Frontal cortex (tissue), 4 donors: ENCODE measurements at places on chromosomes 11 and 22.

GRCh38 chr11:17652556-17652955, 66.8 kb upstream of the MYOD1 start:
- no peak for DNase-seq

DNA sequence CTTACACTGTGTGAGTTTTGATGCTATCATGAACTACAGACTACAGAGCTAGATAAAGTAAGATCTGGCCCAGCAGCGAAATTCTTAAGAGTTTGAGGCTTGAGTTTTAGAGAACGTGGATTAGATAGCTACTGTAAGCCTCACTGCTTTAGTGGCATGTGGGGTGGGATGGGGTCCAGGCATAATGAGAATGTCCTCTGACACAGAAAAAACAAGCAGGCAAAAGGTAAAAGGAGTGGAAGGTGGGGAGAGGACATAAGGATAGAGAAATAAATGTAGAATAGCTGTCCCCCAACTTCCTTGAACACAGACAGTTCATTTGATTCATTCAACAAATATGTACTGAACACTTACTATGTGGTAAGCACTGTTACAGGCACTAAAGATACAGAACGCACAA, 324.5 kb upstream of the PITPNB start:
- no peak for DNase-seq

GRCh38 chr11:82994604-82995230, 77.0 kb downstream of the RAB30 start:
- DNase-seq, result no peak

- no peak for DNase-seq
Measured at GRCh38 chr11:12794576-12795230, 120.5 kb downstream of the TEAD1 start.

GRCh38 chr22:27337676-27338075, 463.9 kb downstream of the MN1 start:
- DNase-seq, result no peak

GRCh38 chr11:110565357-110566336, 135.9 kb downstream of the FDX1 start:
- DNase-seq, result no peak

DNA sequence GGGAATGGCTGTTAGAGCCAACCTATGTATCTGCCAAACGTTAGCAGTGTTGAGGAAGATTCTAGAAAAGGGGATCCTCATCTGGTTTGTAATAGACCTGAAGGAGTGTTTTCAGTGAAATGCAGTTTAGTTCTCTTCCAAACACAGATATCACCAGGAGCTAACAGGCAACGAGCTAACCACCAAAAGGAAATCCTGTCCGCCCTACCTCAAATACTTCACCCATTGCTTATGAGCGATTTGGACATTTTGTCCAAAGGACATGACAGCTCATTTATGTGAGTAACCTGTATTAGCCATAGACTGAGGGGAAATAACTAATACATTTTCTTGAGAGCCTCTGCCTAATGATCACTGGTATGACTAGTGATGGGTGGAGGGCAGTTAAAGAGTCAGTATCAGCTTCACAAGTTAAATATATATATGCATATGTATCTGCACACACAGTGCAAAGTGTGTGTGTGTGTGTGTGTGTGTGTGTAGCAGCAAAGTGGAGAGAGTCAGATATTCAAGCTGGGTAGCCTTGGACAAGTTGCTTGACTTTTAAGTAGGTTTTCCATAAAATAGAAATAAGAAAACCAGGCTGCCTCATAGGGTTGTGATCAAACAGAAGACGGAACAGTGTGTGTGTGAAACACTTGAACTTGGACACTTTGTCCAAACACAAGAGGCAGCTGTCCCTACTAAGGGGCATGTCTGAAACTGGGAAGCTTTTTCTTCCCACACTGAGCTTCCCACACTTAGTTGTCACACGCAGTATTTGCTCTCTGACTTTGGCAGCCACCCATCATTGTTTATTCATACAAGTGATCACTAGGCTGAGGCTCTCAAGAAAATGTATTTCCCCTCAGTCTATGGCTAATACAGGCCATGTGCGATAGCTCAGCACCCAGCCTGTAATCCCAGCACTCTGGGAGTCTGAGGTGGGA, 940 bp upstream of the C11orf91 start:
- peak; percentile 55 for DNase-seq

DNA sequence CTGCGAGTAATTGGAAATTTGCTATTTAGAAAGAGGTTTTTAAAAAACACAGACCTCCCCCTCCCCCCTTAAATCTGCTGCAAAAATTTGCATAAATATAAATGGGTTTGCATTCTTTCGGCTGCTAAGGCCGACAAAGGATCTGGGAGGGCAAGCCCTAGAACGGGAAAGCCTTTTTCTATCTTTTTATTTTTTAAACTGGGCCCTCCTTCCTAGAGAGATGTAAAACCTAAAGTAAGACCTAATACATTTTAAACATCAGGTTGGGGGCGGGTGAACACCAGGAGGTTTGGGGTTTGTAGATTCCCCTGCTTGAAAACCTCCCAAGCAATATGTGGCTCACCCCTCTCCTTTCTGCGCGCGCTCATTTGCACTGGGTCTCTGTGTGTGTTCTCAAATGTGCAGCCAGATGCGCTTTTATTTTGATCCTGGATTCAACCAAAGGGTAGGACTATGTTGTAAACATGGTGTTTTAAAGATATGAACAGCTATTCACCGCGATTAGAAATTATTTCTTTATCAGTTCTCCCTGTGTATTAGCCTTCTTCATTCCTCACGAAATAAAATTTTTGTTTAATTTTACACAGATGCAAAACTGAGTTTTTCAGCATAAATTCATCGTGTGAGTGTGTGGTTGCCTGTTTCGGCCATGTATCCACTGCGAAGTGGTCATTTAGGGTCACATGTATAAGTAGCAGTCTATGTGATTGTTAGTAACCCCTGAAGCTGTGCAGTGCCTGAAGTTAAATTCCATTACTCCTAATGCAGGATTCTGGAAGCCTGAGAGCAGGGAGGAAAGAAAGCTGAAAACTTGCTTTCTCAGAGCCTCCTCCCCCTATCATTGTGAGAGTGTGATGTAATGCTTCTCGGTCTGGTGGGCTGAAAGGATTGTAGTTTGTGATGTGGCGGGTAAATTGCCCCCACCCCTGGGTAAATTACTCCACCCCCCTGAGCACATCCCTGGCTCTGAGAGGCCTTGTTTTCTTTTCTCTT, 988 bp downstream of the TNRC6B start:
- no peak for DNase-seq

- peak; percentile 83 for DNase-seq
Measured at GRCh38 chr22:24592851-24593558, at the start of gene LRRC75B. LRRC75B (minus strand) TSS chr22:24593073; CDS start chr22:24593039, 34 bp downstream.

GRCh38 chr22:44668190-44668885, 33.7 kb upstream of the PRR5 start:
- peak; percentile 63 for DNase-seq

- DNase-seq, result no peak
Measured at GRCh38 chr22:23700706-23701105, 9.9 kb downstream of the RGL4 start.

DNA sequence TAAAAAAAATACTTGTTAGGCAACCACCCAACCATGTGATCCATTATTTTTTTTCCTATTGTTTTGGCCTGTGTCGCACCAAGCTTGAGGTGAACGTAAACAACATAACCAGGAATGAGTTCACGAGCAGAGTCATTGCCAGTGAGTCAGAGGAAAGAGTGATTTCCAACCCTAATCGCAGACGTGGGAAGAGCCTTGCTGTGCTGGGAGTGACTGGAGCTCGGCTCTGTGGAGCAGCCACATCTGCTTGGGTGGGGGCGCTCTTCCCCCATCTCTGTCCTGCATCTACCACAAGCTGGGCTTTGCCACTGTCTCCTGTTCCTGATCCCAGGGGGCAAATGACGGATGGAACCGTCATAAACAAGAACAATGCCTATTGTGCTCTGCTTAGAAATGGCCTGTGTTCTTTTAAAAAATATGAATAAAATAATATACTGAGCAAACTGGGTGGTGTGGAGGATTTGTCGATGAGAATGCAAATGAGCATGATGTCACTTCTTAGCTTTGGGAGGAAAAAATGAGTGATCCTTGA, 210.0 kb downstream of the KIRREL3 start:
- DNase-seq, result peak; percentile 17

GRCh38 chr22:42368379-42369249, 63.6 kb downstream of the NFAM1 start:
- DNase-seq, result no peak

GRCh38 chr22:41841085-41841712, 8.3 kb downstream of the SREBF2 start:
- DNase-seq, result no peak

DNA sequence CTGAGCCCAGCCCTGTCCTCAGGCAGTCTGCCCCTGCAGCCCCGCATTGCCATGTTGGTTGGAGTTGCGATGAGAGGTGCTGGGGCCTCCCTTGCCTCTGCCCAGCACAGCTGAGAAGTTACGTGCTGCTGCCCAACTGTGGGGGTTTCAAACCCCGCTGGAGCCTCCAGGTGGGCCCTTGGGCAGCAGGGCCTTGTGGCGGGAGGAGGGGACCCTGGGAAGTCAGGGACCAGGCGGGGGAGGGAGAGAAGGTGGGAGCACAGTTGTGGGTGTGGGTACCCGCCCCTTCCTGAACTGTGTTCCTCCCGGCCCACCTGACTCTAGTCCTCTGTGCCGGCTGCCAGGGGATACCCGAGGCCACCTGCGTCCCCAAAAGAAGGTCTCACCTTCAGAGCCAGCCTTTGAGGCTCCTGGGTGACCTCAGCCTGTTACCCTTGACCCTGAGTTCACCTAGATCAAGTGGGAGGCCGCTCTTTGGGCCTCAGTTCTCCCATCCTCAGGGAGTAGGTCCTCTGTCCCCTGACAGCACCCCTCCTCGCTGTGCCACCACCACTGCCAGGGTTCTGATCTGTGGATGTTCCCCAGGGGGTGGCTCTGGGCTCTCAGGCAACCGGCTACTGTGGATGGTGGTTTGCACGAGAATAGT, 7.7 kb upstream of the CCDC188 start:
- no peak for DNase-seq

DNA sequence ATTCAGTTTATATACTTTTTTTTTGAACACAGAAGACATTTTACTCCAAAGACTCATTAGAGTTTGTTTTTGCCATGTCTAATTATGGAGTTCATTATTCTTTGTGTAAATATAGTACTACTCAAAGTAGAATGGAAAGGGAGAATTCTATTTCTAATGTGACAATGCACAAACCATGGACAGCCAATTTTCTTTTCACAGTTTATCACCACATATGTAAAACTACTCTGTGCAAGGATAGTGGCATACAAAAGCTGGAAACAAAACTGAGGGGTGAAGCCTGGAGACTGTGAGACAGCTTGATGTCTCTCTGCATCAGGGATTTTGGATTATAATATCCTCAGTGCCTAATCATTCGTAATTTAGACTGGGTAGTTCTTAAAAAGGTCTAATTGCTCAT, 75.5 kb downstream of the LUZP2 start:
- DNase-seq, result no peak

- DNase-seq, result no peak
Measured at GRCh38 chr11:126879516-126879915, 121.1 kb downstream of the KIRREL3 start.

GRCh38 chr11:62676698-62677097, 2.2 kb downstream of the UBXN1 start:
- DNase-seq, result no peak

- DNase-seq, result no peak
Measured at GRCh38 chr11:63622323-63622722, 8.1 kb upstream of the PLAAT3 start.

DNA sequence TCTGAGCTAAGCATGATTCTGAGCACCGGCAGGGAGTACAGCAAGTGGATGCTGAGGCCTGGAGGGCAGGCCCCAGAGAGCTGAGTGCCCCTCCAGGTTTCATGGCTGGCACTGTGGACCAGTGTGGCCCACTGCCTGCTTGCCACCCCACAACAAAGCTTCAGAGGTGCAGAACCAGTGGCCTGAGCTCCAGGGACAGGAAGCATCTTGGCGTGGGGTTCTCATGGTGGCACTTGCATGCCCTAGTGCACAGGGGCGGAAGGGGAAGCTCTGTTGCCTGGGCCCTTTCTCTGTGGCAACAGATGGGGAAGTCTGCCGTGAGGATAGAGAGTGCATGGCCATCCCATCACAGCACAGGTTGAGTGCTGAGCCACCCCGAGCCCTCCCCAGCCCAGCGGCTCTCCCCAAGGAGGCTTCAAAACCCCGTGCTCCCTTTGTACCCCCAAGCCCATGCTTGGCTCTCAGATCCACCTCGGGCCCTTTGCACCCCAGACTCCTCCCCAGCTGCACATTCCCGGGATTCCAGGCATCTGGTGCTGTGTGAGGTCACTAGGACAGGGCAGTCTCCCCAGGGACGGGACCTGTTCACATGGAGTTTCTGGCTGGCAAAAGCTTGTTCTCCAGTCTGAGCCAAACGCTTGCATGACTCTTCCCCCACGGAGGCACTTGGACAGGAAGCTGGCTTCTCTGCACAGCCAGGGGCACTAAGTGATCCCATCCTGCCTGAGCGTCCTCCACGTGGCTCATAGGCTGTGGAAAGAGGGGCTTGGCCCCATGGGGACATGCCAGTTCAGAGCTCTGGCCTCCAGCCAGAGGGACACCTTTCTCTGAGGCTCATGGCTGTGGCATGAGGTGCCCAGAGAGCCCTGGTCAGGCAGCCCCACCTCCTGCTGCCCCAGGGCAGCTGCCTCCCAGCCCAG, 4.2 kb downstream of the SLC25A1 start:
- no peak for DNase-seq

DNA sequence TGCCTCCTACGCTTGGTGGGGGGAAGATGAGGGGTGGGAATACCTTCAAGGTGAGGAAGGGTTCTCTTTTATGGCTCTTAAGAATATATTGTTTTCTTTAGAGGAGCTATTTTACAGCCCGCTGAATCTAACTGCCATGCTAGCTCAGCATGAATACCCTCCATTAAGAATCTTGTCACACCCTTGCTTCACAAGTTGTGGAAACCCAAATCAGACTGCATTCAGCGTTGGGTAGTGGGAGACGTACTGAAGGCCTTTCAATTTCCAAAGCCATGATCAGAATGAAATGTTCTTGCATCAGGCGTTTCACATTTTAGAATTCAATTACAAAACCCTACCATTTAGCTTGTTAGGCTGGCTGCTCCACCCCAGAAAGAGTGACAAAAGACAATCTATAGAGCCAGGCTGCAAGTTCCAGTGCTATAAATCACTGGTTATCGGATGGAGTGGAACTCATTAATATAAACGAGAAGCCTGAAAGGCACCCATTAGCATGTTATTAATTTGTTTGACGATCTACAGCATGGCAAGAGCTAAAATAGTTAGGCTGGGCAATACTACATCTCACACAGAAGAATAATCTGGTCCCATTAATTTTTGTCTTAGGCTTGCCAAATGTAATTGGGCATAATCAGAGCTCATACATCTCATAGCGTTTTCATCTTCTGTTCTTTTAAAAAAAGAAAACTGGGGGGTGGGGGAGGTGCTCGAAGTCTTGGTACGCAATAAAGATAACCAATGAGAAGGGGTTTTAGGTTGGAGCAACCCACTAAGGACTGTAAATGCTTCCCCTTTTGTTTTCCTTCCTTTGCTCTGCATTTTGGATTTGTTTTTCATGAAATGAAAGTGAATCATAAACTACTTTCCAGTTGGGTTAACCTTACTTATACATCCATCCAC, 57.5 kb downstream of the ABTB2 start:
- no peak for DNase-seq
